H4 (cell line): ENCODE measurements at places on chromosomes 4 and X. TPM values are rescaled to one million over a fixed set of nuclear protein-coding genes. Genes with fewer than 3 reads are reported as not detected.

Gene XG
- total RNA-seq: 0.06 TPM in 1 of 2 replicates, not detected in the other

Gene FABP2
- not detected in 2 replicates for total RNA-seq

Gene SPACA5
- total RNA-seq: not detected in 2 replicates

Gene ESX1
- total RNA-seq: 0.39 and 1.2 TPM in 2 replicates

Gene IQCM
- total RNA-seq: not detected in 2 replicates

Gene XAGE1A
- not detected in 2 replicates for total RNA-seq

Gene NXF2
- total RNA-seq: 0.15 TPM in 1 of 2 replicates, not detected in the other

Gene GRIA2
- not detected in 2 replicates for total RNA-seq

Gene CLDN34
- total RNA-seq: not detected in 2 replicates

Gene PRPS2
- 91.0 and 105 TPM in 2 replicates for total RNA-seq

Gene DUX4
- total RNA-seq: not detected in 2 replicates

Gene MAGEC2
- 77.8 and 91.2 TPM in 2 replicates for total RNA-seq

Gene NEIL3
- 21.1 and 23.8 TPM in 2 replicates for total RNA-seq

Gene CFP
- not detected in 2 replicates for total RNA-seq

Gene ELK1
- 26.2 and 30.4 TPM in 2 replicates for total RNA-seq
